ENCODE measurements at places on chromosomes 2 and 18.

DNA sequence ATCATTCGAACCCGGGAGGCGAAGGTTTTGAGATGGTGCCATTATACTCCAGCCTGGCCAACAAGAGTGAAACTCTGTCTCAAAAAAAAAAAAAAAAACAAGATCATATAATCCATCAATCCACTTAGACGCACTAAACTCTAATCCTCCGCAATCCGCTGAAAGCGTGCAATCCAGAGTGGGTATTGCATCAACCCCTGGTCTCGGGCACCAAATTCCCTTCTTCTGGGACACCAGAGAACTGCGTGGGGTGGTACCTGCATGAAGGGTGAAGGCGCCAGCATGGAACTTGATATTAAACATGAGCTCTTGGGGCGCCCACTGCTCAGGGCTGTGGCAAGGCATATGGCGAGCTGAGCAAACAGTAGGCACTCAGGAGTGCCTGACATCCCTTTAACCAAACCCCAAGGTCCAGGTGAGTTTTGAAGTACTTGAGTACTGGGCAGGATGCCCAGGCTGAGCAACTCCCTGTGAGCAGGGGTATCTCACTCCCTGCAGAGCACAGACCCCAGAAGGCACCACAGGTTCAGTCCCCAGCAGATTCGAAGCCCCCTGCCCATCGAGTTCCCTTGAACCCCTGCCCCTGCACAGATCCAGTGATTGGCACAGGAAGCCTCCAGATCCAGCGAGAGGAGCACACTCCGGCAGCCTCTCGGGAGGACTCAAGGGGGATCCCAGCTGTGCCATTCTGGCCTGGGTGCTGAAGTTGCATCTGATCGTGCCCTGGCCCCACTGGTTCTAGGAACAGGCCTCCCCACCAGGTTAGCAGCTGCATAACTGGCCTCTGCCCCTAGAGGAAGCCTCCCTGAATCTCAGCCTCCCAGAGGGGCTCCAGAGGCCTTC lies 8.0 kb downstream of the ALPI start:
- DNase-seq = no peak

DNA sequence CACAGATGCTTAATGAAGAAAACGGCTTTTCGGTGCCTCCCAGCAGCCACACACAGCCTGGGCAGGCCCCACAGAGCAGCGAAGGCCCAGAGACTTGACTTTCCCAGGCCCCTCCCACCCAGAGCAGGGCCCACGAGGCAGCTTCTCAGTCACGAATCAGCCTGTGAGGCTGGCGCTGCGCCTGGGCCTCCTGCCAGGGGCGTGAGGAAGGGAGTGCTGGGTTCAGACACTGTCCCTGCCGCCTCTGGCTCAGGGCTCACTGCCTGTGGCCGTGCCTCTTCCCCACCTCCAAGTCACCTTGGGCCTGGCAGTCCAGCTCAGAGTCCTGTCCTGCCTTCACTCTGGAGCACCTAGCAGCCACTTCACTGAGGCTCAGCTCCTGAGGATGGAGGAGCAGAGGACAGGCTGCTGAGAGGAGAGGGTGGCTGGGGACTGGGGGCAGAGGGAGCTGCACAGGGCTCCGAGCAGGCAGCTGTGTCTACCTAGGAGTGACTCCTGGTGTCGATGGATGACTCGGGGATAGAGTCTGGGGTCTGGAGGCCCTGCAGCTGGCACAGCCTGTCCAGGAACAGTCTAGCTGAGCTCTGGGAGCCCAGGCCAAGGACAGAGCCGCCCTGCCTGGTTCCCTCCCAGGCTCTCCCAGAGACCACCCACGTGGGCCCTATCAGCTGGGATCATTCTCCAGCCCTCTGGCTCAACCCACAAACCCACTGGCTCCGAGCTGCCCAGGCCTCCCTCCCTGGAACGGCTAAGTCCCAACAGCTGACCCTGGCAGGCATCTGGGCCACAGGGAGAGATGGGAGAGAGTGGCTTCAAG lies 36.4 kb upstream of the FOSL2 start:
- DNase-seq = no peak

DNA sequence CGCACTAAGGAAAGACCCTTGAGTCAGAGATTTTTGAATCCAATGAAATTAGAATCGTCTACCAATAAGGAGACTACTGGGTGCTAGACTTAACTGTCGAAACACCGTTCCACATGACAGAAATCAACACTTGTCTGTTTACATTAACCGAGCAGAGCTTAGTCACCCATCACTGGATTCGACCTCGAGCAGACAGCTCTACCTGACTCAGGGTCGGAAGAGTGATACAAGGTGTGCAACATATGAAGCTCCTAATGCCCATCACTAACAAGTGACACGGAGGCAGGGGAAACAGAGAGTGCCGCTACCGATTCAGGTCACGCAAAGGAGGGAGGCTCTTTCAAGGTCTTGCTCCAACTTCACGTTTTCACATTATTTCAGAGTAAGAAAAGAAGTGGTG lies 54.2 kb upstream of the FZD5 start:
- DNase-seq = no peak

DNA sequence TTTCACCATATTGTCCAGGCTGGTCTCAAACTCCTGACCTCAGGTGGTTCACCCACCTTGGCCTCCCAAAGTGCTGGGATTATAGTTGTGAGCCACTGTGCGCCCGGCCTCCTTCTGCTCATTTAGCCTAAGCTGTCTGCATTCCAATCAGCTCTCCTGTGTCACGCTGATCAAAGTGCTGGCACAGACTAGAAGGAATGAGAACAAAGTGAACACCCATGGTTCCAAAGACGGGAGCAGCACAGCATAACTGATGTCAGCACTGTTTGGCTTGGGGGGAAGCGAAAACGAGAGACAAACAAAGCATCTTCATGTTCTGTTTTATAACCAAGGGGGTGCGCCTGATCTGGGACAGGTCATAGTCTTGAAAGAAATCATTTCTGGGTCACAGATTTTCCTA lies 43.3 kb downstream of the DIPK1C start:
- no peak for DNase-seq

DNA sequence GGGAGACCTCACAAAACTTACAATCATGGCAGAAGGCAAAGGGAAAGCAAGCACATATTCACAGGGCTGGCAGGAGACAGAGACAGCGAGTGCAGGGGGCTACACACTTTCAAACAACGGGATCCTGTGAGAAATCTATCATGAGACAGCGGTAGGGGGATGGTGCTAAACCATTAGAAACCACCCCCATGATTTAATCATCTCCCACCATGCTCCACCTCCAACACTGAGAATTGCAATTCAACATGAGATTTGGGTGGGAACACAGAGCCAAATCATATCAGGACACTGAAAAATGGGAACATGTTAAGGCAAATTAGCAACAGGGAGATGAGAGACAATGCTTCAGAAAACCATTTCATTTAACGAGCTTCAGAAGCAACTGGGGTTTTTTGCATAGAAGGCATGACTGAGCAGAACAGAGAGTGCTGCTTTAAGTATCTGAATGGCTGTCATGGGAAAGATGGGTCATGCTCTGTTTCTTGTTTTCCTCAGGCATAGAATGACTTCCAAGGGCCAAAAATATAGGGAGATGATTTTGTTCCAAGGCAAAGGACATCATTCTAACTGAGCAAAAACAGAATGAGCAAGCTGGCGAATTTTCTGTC lies 100.8 kb upstream of the MAP2 start:
- DNase-seq = no peak
